ENCODE measurements at places on chromosomes 7 and 10.

DNA sequence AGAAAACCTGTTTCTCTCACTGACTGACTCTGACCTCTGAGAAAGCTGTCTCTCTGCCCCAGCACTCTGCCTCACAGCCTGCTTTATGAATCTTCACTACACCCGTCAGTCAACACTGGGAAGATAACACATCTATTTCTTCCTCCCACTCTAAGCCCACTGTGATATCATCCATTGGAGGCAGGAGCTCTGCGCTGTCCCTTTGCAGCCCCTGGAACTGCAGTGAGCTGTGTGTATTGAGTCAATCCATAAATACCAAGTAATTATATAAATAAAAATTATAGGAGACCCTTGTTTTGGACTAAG lies 17.2 kb upstream of the FXYD4 start:
- DNase-seq = no peak

- no peak for DNase-seq
Observed at GRCh38 chr10:80274396-80275134, 14.9 kb downstream of the MAT1A start.

DNA sequence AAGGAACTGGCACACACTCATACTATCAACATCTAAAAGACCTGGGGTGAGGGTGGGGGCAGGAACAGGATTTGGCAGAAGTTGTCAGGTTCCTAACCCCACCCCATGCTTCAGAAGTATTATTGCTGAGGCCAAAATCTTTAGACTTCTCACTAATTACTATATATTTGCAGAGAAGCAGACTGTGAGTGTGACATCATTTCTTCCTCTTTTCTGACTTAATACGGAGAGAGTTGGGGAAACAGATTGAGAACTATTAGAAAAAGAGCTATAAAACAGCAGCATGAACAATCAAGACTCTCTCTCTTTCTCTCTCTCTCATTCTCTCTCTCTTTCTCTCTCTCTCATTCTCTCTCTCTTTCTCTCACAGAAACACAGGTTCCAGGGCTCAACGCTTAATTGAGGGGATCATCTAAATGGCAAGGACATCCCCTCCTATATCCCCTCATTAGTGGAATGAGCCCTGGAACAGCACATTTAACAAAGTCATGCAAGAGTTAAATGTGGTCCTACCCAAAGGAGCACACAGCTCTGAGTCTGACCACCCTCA lies 94.8 kb downstream of the KCNMA1 start:
- no peak for DNase-seq

DNA sequence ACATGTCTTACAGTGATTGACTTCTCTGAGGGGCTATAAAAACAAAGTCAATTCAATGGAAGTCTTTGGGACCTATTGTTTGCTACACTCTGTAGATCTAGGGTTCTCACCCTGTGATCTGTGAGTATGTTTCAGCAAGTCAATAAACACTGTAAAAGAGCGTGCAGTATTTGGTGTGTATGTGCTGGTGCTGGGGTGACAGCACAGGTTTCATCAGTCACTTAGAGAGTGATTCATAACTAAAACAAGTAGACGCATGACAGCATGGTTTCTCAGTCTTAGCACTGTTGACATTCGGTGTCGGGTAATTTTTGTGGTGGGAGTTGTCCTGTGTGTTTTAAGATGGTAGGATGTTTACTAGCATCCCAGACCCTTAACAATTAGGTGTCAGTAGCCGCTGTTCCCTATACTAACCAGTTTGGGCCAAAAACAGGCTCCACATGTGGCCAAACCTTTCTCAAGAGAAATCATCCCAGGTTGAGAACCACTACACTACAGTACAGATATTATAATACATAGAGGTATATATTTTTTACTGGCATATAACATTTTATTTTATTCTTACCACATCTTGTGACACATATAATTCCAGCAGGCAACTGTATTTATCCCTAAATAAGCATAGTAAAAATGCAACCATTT lies 411.8 kb downstream of the ARL4A start:
- no peak for DNase-seq

DNA sequence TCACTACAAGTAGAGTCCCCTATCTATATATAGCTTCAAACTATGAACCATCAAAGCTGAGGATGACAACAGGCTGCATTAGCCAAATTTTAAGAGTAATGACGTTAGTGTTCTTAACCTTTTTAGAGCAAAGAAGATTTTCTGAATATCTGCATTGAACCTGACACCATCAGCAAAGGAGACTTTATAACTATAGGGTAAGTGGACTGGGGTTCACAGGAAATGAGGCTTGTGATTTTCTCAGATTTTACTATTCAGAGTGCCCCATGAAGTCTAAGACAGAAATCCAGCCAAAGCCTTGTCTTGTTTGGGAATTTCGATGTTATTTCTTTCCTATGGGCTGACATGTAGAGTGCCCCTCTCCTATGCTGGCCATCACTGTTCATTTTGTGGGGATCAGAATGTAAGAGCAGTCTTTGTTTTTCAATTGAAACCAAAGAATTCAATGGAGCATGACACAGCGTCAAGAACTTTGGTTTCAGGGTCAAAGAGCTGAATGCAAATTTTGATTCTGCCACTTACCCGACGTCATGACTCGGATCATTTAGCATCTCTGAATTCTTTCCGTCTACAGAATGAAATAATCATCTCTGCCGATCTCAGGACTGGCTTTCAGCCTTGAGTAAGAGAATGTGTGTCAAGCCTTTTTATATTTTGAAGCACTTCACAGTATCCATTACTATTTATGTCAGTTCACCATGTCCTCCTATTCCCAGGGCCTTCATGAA lies 52.7 kb downstream of the DENND11 start:
- no peak for DNase-seq

DNA sequence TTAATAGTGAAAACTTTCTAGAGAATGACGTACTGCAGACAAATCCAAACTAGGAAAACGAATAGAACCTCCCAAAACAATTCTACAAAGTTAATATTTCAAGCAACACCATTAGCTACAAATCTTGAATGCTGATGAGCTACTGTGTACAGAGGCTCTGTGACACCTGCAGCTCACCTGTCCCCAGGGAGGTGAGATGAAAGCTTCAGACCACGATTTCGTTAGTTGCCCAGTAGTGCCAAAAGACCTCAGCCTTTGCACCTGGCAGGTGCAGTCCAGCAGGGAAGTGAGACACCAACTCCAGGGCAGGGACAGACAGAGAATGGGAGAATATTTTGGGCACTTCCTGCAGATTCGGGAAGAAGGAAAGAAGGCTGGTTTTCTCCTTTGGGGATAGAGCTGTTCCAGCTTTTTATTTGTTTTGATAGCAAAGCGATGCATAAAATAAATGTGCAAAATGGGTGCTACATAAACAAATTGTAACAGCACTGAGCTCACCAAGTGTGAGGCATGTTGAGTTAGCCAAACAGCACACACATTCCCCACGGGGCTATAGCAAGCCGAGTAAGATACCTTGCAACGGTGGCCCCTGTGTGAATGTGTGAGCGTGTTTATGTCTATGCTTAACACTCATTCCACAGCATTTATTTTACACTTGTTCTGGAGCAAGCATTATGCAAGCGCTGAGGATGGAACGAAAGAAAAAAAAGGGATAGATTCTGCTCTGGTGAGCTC lies 1024.8 kb upstream of the AUTS2 start:
- DNase-seq = no peak

GRCh38 chr7:21920936-21921335 lies 24.8 kb downstream of the CDCA7L start:
- no peak for DNase-seq

DNA sequence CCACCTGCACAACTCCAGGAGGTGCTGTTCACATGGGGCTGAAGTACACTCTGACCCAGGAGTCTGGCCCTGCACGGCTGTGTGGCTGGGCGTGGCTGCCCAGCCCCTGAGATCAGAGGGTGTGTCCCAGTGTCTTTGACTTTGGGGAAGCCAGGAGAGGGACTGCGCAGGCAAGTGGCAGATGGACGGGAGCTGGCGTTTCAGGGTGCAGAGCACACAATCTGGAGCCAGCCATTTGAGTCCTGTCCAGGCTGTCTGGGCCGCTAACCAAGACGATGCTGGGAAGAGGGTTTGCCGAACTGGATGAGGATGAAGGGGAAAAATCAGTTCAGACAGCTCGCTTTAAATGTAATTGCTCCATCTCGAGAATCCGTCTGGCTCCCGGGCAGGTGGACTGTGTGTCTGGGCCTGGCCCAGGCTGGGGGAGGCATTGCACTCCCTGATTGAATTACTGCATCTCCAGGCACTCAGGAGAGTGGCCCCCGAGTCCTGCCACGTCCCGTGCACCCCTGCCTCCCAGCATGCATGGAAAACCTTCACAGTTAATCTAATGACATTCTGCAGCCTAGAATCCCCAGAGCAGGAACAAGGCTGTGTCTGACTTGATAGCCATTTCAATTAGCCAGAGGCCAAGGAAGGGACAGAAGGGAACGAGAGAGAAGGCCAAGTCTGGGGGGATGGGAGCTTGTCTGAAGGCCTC lies 120.8 kb upstream of the NANOS1 start:
- DNase-seq = no peak

GRCh38 chr10:126670895-126671261 lies 385 bp upstream of the C10orf90 start:
- no peak for DNase-seq

- no peak for DNase-seq
Observed at GRCh38 chr7:130040576-130040975, 10.6 kb downstream of the ZC3HC1 start.

DNA sequence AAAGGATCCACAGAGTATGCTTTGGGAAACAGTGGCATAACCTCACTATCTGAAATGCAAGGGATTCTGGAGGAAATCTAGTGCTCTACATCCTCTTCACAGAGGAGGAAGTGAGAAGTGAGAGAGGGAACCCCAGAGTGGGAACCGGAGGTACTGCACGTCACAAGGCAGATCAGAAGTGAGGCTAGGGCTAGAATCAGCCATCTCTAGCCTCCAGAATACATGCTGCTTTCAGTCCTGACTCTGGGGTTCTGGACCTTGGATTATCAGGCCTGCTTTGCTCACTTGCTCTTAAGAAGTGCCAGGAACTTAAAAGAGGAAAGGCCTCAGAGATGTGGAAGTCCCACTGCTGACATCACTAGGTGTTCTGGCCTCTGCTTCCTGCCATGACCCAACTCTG lies 25.7 kb downstream of the ZNF503 start:
- DNase-seq = no peak

DNA sequence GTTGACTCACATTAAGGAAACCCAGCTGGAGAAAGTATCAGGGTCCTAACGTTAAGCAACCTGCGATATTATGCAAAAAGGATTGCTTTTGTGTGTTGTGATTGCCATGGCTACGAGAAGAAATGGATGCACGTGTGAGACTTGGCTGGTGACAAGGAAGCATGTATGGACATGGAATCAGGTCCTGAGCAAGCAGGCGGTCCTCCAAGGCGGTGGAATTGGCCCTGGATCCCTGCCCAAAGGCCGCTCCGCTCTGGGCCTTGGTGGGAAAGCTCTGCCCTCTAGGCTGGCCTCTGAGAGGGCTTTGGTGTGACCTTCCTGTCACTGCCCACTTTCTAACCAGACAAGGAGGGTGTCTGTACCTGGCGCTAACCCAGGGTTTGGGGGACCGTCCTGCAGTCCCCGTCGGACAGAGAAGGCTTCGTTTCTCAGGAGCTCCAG lies 192.1 kb downstream of the EBF3 start:
- no peak for DNase-seq

- DNase-seq = no peak
Observed at GRCh38 chr10:9605231-9605630, 1412.4 kb upstream of the CELF2 start.

DNA sequence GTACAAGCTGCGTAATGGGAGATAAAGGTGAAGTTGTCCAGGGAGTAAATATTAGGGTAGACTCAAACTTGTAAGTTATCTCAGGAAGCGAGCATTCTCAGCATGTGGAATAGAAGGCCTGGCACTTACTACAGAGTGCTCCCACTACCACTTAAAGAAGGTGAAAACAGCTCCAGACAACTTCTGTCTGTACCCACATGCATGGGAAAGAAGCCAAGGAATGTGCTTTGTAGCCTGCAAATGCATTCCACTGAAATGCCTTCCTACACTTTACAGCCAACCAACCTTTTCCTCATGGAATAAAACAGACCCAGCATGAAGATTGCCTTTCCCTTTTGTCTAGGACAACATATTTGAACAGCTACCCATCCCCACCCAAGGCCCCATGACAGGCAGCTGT lies 45.4 kb upstream of the NPSR1 start:
- no peak for DNase-seq

DNA sequence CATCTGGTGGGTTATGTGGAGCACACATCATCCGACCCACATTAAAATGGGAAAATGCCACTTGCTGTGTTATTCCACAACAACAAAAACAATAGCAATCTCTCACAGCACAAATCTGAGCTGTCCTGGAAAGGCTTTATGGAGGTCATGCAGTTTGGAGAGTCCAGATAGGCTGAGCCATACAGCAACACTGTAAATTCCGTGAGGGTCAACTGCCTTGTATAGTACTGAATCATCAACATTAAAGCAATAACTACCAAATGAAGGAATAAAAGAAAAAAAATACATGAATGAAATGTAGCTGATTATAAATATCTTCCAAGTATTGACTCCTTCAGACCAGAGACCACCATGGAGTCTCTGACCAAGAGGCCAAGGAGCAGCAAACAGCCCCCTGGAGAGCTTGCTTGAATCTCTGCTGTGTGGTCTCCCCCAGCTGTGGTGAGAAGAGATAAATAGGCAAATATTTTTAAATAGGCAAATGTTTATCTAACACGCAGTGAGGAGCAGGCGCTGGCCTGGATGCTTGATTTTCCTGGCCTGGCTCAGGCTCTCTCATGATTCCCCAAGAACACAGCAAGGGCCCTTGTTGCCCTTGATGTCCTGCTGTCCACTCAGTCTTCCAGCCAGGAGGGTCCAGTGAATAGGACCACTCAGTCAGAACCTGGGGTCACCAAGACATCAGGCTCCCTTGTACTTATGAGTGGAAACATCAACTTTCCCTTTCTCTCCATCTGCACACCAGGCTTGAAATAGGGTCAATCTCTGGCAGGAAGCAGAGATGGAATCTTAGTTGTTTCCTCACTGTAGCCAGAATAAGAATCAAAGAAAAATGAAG lies 1021.3 kb downstream of the XPNPEP1 start:
- DNase-seq = no peak

- DNase-seq = no peak
Observed at GRCh38 chr10:122099562-122099961, 110.6 kb downstream of the TACC2 start.

- no peak for DNase-seq
Observed at GRCh38 chr7:75711656-75712514, 26.9 kb downstream of the HIP1 start.

DNA sequence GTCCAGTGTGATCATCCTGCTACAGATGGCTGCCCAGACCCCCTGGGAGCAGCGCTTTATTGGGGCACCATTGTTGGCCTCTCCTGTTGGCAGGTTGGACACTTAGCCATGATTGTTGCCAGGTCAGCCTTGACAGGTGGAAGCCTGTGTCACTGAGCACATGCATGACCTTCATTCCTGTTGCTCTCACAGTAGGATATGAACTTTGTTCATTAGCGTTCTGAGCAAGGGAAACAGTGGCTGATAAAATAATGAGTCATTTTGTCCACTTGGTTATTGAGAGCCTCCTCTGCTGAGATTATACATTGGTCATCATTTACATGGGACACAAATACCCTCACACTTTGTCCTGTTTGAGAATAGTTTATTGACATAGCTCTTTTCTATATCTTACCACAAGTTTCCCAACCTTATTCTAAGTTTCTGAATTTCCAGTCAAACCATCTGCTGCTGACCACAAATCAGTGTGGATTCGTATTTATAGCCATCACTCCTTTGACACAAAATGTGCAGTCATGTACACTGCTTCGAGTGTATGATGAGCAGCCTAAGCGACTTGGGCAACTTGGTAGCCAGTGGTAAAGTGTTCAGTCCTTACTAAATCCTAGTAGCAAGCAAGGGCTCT lies 102.6 kb downstream of the TPST1 start:
- no peak for DNase-seq

GRCh38 chr7:149770728-149771636 lies 2.4 kb downstream of the ZNF467 start:
- DNase-seq = no peak

Data from BJ (cell line).